ENCODE measurements at places on chromosomes 2 and 18.

GRCh38 chr2:190023860-190024259, 38.7 kb downstream of the MSTN start:
- peak; percentile 49 for DNase-seq

DNA sequence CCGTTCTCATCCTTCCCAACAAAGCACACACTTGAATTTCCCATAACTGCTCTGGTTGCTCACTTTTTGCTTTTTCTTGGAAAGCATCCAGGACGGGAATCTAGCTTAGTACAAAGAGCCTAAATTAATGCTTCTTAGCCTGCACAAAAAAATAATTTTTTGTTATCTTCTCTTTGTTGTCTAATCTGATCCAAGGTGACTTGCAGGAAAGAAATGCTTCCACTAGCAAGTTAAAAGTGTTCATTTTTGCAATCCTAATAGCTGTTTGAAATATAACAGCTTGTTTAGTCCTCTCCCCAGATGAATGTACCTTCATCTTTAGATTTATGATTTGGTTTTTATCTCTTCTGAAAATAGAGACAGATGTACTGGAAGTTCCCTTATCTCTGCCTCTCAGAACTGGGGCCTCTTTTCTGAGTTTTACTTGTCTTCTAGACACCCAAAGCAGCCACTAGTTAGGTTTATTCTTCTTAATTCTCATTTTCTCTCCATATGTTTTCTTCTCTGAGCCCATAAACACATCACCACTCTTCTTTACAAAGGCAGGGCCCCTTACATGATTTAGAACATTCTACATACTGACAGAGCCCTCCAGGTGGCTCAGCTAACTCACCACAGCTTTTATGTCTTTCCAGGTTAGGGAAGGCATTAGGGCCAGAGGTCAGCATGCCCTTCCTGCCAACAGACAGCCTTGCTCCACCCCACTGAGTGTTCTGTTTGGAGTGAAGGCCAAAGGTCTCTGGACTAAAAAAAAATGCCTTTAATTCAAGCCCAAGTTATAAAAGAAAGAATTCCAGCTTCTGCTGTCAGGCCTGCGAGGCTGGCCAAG, 74.7 kb upstream of the MAP4K3 start:
- no peak for DNase-seq

GRCh38 chr2:158718851-158719250, 76.3 kb upstream of the DAPL1 start:
- DNase-seq = no peak

DNA sequence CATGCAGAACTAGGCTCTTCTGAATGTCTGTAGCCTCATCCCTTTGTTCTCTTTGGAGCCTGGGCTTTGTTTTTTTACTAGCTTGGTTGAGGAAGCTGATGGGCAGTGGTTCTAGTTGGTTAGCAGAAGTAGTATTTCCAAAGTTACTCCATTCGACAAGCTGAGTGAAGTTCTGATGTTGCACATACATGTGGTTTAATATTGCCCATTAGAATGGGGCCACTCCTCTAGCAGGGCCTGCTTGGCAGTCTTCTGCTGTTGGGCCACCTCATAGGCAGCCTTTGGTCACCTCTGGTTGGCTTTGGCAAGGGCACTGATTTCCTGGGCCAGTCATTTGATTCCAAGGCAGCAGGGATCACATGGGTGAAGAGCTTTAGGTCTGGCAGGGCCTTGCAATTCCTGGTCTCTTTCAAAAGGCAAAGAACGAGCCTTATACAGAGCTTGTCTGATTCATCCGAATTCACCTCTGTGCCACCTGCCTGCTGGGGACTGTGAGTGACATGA, 2.5 kb downstream of the RPIA start:
- no peak for DNase-seq

GRCh38 chr2:67833632-67834031, 229.2 kb downstream of the C1D start:
- DNase-seq = no peak

GRCh38 chr2:97796465-97797126, 83.2 kb downstream of the ZAP70 start:
- no peak for DNase-seq

GRCh38 chr2:216713691-216714336, 18.5 kb upstream of the IGFBP5 start:
- DNase-seq = no peak

DNA sequence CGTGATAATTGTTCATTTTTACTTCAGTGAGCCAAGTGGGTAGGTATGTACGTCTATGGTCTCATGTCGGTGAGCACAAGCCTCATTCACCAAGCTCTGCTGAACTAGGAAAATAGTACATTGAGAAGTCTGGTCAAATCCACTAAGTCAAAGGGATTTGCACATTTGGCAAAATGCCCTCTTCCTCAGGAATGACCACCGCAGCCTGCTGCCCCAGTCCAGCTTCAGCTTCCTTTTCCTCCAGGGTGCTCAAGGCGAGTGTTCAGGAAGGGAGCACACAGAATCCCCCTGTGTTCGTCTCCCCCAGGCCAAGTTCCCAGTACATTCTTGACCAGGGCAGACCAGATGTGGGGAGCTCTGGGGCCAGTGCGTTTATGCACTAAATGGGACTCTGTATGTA, 23.0 kb downstream of the TCF7L1 start:
- DNase-seq = no peak

DNA sequence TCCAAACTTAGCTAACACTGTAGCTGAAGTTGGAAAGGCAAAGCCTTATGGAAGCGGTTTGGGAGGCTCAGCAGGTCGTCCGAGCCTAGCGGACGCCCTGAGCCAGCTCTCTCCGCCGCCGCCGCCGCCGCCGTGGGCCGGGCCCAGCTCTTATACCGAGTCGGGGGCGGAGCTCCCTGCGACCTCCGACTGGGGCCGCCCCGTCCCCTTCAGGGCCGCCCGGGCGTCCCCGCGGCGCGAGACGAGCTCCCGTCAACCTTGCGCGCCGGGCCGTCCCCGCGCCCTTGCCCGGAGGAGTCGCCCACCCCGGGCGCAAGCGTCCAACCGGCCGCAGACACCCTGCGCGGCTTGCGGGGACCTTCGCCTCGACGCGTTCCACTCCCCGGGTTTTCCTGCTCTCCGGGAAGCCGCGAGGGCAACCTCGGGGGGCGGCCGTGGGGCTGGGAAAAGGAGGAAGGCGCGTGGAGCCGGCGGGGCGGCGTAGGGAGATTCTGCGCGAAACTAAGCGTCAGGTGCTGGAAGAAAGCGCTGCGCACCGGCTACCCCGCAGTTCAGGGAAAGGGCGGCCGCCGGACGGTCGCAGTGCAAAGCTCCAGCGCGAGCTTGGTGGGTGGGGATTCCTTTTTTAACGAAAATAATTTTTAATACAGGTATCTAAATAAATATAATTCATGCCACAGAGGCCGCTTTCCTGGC, at the start of gene SLC40A1:
Gene SLC40A1, minus strand, starts transcription at position 129 of the 696 bp plus-strand sequence. CDS start 326 bp downstream, outside the sequence.
- DNase-seq = peak; percentile 69

- DNase-seq = no peak
Measured at GRCh38 chr2:138228101-138228500, 263.8 kb downstream of the HNMT start.

DNA sequence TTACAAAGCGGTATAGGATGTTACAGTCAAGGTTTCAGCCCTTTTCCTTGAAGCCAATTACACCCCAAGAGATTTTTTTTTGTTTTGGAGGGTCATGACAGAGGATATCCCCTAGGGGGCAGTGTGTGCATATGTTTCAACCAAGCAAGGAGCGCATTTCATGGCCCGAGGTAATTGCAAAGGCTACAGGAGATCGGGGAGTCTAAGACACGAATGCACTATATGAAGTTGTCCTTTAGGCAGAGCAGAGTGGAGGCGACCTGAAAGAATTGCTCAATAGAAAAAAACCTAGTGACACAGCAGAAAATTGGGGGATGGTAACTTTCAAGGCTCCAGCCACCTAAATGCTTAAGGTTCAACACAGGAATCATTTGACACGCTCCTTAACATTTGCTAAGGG, 219.8 kb upstream of the PARD3B start:
- peak; percentile 77 for DNase-seq

DNA sequence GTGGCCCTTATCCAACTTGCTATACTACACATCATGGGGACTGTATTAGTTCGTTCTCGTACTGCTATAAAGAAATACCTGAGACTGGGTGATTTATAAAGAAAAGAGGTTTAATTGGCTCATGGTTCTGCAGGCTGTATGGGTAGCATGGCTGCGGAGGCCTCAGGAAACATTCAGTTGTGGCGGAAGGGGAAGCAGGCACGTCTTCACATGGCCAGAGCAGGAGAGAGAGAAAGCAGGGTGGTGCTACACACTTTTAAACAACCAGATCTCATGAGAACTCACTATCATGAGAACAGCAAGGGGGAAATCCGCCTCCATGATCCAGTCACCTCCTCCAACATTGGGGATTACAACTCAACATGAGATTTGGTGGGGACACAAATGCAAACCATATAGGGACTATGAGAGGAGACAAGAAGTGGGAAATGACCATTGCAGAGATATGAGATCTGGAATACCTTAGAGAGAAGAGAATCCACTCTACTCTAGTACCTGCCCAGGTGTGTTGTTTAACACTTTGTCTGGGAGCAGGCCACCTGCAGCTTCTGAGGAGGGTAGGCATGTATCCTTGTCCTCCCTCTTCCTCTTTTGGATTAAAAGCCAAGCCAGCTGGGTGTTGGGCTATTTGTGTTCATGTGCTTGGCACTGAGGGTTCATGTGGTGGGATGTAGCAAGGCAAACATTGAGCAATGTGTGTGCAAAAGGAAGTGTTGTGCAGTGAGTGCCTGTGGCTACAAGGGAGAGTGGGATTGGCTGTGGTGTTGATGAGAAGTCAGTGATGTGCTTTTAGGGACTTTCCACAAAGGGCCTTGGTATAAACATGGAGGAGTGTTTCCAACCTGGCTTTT, 22.8 kb downstream of the TTLL4 start:
- no peak for DNase-seq

DNA sequence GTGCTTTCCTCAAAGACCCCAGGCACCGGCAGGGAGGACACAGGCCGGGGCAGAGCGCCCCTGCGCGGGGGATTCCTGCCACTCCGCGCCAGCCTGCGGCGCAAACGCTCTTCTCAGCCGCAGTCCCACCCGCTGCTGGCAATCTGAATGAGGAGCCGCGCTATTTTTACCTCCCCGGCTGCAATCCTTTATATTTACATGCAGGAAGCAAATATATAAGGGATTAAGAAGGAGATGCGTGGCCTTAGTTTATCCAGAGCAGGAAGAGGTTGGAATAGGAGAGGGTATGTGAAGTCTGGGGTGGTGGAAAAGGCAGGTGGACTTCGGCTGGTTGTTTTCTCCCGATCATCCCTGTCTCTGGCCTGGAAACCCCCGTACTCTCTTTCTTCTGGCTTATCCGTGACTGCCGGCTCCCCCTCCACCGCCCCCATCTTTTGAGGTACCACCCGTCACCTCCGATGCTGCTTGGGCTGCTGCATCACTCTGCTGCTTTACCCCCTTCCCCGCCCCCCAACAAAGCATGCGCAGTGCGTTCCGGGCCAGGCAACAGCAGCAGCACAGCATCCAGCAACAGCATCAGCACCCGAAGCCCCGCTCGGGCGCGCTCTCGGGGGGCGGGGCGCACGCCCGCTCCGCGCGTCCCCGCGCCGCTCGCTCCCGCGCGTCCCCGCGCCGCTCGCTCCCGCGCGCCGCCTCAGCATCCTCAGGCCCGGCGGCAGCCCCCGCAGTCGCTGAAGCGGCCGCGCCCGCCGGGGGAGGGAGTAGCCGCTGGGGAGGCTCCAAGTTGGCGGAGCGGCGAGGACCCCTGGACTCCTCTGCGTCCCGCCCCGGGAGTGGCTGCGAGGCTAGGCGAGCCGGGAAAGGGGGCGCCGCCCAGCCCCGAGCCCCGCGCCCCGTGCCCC, at the start of gene ADAM23:
Gene ADAM23, plus strand, starts transcription at position 700 of the 902 bp plus-strand sequence. CDS start 335 bp downstream, outside the sequence.
- no peak for DNase-seq

GRCh38 chr2:222404151-222404905, 20.0 kb upstream of the SGPP2 start:
- no peak for DNase-seq

GRCh38 chr18:51054764-51055163, 24.8 kb downstream of the SMAD4 start:
- no peak for DNase-seq

- DNase-seq = no peak
Measured at GRCh38 chr2:96501471-96501874, 3.7 kb downstream of the NEURL3 start.

DNA sequence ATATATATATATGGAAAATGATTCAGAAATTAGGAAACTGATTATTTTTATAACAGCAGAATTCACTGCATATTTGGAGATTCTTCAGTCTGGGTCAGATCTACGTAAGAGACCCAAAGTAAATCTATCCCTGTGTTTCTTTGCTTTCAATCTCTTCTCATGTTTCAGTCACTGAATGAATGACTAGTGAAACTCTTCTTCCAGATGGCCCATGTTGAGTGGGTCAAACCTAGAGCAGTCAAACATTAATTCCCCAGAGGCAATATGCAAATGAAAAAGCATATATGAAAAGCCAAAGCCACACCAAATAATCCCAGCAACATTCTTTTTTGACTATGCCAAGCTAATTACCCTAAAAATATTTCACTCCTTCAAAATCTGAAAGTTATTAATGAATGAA, 317.3 kb downstream of the RBM43 start:
- no peak for DNase-seq

DNA sequence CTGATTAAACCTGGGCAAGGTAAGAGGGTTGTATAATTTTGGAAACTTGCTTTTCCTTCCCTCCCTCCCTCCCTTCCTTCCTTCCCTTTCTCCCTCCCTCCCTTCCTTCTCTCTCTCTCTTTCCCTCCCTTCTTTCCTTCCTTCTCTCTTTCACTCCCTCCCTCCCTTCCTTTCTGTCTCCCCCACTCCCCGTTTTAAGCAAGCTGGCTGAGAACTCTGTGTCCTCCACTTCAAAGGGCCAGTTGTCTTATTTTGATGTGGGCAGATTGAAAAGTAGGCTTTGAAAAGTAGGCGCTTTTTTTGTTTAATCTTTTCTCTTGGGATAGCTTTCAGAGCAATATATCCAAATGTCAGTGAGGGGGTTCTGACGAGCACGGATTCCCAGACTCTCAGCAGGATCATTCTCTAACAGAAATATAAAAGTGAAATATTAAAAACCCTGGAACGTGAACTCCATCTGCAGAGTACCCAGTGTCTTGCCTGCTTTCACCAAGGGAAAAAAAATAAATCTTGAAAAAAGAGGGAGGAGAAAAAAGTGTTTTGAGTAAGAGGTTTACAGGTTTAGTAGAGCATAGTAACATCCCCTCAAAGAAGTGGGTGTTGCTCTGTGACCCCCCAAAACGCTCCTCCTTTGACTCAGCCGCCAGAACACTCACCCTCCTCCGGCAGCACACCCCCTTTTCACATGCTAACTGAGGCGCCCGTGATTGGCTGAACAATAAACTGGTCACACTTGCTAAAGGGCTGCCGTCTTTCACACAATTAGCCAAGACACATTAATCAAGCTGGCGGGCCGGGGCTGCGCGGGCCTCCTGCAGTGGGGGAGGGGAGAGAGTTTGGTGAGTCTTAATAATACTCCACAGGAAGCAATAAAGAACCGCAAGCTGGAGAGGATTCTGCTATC, 52.2 kb downstream of the CDK15 start:
- no peak for DNase-seq

- DNase-seq = no peak
Measured at GRCh38 chr2:128685841-128686496, 367.3 kb upstream of the HS6ST1 start.

DNA sequence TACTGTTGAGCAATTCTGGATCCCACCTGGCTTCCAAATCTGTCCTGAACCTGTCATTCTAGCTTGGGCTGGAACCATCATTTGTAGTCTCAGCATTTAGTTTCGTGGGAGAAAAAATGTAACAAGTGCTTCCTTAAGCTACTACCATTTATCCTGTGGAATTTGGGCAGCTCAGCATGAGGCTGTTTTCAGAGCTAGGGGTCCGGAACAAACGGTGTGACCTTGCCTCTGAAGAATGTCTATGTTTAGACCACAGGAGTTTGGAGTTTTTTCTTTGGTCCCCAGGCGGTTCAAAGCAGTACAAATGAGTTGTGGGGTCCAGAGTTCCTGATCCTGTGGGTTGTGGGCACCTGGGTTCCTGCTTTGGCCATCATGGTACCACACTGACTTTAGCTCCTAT, 59.1 kb upstream of the TMEM178A start:
- no peak for DNase-seq

All from LoVo (cell line).